ENCODE measurements at places on chromosomes 7 and 10.
A peak's percentile ranks its signal among the peaks of the same experiment; 100 is the strongest.

- DNase-seq, result no peak
Observed at GRCh38 chr7:151853896-151854719, 22.8 kb downstream of the PRKAG2 start.

DNA sequence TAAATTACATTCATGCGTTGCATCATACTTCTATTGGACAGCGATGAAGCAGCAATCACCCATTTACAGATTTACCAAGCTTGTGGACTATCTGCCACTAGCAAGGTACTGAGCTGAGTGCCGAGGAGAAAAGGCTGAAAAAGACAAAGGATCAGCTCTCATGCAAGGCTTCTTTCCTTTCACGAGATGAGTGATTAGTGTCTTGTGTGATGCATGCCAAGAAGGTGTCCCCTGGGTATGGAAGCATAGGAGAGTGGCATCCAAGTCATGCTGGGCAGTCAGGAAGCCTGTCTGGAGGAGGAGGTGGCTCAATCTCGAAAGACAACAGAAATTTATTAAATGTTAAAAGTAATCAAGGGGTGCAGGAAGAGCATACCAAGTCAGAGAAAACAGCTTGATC lies 40.9 kb downstream of the ACSM6 start:
- no peak for DNase-seq

DNA sequence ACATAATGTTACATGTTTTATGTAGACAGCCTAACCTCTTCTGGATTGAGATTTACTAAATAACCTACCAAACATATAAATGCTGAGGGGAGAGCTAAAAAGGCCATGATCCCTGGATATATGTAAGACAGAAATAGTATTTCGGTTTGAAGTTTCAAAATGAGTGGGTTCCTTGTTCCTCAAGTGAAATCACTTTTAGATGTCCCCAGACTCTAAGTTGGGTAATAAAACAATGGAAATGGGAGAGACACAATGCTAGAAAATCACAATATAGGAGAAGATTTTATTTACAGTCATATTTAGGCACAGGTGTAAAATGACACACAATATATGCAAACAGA lies 56.5 kb downstream of the SHTN1 start:
- DNase-seq, result no peak

- no peak for DNase-seq
Observed at GRCh38 chr7:55426676-55427075, 61.5 kb downstream of the LANCL2 start.

GRCh38 chr10:99593312-99593711 lies 26.9 kb downstream of the SLC25A28 start:
- no peak for DNase-seq

- no peak for DNase-seq
Observed at GRCh38 chr7:22934473-22935065, 79.4 kb downstream of the HYCC1 start.

GRCh38 chr7:95246831-95247370 lies 77.4 kb downstream of the PON1 start:
- DNase-seq, result no peak

- no peak for DNase-seq
Observed at GRCh38 chr7:15012135-15012534, 109.6 kb upstream of the DGKB start.

- DNase-seq, result no peak
Observed at GRCh38 chr10:122098924-122099323, 110.0 kb downstream of the TACC2 start.

DNA sequence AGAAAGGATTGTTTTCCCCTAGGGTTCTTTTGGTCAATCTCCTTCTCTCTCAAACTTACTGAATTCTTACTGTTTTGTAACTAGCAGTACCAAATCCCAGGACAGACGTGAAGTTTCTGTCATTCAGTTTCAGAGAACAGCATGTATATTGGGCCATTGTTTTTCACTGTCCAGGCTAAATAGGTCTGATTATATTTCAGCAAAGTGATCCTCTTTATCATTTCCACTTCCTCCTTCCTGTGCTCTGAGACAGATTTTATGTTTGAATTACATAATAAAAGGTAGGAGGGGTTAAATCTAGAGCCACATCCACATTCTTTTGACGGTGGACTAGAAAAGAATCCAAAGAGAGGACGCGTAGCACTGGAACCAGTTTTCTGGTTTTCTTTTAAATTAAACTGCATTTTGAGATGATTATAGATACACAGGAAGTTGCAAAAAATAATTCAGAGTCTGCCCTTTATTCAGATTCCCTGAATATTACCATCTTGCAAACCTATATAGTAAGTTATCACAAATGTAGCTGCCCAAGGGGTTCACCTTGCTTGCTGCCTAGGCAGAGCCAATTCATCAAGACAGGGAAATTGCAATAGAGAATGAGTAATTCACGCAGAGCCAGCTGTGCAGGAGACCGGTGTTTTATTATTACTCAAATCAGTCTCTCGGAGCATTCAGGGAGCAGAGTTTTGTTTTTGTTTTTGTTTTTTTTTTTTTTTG lies 40.1 kb downstream of the AKR1E2 start:
- no peak for DNase-seq

DNA sequence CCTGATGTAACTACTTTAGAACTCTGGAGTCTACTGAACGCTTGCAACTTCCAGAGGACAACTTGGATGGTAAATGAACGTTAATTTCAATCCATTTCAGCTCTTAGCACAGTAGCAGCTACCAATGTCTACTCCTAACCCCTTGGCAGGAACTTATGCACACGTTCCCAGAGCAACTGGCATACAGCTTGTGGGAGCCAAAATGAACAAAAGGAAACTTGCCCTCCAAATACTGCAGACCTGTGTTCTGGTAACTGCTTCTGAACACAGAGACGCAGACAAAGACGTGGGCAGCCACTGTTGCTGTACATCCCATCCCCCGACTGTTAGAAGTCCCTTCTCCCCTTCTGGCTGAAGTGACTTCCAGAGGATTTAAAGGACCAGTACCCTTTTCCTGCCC lies 61.3 kb downstream of the XPNPEP1 start:
- no peak for DNase-seq

GRCh38 chr10:43261578-43262396 lies 5.1 kb downstream of the RASGEF1A start:
- peak; percentile 15 for DNase-seq

- no peak for DNase-seq
Observed at GRCh38 chr7:156547884-156548561, 92.6 kb upstream of the RNF32 start.

DNA sequence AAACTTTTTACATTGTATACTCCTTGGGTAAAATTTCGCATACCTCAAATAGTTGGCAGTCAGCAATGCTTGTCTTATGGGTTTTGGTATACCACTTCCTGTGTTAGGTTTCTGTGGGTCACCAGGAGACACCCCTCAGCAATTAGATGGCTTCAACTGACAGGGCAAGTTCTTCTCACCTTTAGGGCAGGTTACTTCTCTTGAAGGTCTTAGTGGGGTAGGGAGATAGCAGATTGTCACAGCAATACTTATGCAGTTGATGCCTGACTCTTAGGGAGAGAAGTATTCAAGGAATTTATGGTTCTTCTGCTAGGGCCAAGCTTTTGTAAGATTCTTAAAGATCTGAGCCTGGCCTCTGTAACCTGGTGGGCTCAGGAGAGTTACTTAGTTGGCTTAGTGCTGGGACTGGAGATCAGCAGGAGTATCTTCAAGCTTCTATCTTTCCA lies 42.9 kb downstream of the MKLN1 start:
- no peak for DNase-seq

DNA sequence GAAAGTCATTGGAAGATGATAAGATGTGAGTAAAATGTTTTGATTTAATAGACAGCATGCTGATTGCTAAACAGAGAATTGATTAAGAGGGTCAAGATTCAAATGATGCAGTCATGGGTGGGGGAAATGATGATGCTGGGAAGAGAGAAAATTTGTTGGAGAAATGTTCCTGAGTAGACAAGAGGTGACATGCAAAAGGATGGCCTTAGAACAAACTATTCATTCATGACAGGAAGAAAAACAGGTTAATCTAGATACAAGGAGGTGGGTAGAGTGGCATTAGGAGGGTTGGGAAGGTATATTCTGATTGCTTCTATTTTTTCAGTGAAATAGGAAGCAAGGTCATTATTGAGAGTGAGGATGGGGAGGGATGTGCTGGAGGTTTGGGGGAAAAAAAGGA lies 146.7 kb downstream of the SEM1 start:
- DNase-seq, result no peak

DNA sequence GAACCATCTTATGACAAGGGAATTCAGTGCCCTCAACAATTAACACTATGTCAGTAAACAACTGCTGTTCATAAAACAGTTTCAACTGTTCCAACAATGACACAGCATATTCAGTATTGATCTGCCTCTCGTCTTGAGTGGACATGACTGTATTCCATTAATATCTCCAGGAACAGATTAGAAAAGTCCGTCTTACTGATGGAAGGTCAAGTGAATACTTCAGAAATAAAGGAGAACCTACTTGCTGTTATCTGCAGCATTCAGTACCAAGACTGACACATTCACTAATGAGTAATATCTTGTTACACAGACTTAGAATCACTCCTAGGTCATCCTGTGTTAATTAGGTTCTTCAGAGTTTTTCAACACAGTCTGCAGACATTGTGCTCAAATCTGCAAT lies 12.1 kb downstream of the KBTBD2 start:
- no peak for DNase-seq

GRCh38 chr10:43091846-43092245 lies 15.0 kb downstream of the RET start:
- no peak for DNase-seq

DNA sequence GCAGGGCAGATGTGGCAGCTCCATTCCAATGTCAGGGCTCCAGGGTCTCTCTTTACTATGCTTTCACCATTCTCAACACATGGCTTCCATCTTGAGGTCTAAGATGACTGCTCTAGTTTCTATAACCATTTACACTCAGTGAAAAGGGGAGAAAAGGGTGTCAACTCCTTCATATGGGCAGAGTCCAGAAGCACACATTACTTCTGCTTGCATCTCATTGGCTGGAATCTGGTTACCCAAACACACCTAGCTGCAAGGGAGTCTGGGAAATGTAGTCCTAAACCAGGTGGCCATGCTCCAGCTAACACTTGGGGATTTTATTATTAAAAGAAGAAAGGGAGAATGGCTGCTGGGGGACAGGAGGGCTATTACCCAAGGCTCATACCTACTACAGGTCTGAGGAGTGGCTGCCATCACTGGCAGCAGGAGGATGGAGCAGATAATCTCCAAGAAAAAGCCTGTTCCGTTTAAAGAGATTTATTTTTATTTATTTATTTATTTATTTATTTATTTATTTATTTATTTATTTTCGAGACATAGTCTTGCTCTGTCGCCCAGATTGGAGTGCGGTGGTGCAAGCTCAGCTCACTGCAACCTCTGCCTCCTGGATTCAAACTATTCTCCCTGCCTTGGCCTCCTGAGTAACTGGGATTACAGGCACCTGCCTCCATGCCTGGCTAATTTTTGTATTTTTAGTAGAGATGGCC lies 29.1 kb upstream of the LBX1 start:
- no peak for DNase-seq

DNA sequence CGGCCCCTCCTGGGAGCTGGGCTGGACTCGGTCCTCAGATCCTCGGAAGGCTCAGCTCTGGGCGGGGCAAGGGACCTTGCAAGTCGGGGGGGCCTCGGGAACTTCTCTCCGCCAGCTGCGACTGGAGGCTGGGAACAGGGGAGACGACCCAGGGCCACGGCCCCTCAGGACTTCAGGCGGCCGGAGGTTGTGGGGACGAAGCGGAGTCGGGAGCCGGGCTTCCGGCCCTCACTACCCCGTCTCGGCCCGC lies 2.6 kb downstream of the ADIRF start:
- DNase-seq, result no peak

DNA sequence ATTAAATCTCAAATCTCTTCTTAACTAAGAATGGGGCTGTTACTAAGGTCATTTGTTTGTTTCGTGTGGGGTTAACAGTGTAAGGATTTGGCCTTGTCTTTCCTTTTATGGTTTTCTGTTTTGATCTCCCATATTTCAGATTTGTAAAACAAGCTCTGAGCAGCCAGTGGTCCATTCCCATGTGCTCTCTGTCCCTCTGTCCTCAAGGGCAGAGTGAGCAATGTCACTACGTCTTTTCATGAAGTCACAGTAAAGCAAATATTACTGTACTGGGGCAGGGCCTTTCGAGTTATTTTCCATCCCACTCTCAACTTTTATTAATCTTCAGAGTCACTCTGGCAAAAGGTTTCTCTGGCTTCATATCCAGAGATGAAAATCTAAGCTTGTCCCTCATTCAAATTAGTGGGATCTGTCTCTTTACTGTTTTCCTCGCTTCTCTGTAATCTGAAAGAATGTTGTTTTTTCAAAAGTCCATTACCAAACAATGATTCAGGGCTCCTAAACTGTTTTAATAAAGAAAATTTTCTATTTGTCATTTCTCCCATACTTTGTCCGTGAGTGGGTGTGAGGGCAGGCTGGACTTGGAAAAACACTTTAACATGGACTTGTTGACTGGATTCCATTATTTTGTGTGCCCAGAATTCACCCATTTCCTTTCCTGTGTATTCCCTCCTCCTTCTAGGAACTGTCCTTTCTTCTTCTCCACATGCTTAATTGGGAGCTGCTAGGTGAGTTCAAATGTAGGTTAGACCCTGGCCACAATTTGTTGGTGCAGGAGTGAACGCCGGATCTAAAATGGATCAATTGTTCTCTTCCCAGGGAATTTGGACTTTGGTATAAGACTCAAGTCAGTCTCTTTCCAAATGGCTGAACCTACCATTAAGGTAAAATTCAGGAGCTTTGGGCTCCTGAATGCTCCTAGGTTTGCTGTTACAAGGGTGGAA lies 42.1 kb upstream of the NAMPT start:
- DNase-seq, result no peak

- DNase-seq, result no peak
Observed at GRCh38 chr10:132946806-132947546, 4.6 kb upstream of the CFAP46 start.

DNA sequence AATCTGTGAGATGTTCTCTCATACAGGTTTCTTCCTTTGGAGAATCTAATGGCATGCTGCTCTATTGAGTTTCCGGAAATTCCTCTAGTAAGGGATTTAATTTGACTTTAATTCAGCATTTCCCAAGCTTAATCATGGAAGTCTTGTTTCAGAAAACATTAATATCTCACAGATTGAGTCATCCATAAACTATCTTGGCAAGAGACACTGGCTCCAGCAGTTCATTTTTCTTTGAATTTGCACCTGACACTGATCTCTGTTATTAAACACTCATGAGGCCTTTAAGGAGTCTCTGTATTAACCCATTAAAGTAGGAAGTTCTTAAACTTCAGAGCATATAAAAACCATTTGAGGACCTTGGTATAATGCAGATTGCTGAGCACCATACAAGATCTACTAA lies 3.6 kb upstream of the ITGB8 start:
- no peak for DNase-seq

DNA sequence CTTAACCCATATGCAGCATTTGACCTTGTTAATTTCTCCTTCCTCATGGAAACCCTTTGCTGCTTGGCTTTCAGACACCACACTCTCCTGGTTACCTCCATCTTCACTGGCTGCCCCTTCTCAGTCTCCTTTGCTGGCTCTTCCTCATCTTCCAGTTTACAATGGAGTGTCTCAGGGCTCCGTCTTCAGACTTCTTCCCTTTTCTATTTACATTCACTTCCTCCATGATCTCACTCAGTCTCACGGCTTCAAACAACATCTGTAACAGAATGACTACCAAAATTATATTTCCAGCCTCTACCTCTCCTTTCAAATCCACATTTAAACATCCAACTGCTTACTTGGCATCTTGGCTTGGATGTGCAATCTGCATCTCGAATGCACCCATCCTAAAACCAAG lies 140.4 kb downstream of the DKK1 start:
- DNase-seq, result no peak
